ENCODE measurements at places on chromosomes 13 and 19.

DNA sequence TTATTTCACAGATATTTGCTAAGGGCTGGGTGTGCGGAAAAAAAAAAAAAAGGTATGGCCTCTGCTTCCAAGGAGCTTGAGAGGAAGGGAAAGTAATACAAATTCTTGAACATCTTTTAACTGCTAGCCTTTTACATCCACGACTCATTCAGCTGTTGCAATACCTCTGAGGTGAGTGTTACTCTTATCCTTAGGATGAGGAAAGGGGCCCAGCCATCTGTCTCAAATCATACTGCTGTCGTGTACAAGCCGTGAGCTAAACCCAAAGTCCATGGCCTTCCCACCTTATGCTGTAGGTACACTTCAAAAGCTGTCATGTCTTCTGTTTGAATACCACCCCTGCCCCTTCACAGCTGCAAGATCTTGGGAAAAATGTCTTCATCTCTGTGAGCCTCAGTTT is 146.8 kb downstream of the KCNRG start:
- no peak for DNase-seq

DNA sequence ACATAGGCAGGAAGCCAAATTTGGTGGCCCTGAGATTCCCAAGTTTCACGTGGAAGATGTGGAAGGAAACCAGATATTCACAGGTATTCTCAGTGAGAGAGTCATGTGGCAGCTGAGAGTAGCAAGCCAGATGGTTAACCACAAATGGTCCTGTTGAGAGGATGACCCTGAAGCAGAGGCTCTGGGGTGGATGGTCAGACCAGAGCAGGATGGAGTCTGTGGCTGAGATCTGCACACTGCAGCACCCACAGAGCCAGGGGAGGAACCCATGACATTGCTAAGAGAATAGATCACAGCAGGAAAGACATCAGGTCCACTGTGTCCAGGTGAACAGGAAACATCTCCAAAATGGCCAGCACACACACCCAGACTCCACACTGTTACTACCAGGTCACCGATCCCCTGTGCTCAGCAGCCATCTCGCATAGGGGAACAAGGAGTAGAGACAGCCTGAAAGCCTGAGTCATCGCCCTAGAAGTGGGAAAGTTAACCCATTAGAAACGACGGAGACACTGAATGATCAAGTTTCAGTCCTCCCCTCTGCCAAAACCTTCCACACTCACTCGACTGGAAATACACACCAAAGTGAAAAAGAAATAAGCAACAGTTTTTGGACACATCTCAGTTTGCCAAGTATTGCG is 160.0 kb downstream of the RBM26 start:
- DNase-seq, result no peak

DNA sequence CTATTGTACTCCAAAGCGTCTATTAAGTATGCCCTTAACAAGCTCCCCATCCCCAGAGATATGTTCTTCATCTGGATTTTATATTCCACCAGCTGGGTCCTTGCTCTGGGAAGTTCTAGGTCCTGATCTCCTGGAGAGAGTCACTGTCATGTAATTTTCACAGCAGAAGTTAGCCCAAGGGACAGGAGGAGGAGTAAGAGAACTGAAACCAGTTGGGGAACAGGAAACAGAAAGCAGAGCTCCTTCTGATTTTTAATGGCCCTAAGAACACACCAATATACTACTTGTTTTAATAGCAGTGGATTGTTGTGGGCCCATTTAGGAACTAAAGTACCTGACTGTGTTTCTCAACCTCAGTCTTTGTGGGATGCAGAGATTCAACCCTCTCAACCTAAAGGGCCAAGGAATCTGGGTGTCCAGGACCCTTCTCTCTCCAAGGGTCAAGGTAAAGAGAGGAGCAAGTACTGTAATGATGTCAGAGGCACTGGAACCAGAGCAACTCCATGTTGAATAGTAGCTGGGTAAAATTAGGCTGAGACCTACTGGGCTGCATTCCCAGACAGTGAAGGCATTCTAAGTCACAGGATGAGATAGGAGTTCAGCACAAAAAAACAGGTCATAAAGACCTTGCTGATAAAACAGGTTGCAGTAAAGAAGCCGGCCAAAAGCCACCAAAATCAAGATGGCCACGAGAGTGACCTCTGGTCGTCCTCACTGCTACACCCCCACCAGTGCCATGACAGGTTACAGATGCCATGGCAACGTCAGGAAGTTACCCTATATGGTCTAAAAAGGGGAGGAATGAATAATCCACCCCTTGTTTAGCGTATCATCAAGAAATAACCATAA is 8.1 kb upstream of the FPR3 start:
- DNase-seq, result no peak

DNA sequence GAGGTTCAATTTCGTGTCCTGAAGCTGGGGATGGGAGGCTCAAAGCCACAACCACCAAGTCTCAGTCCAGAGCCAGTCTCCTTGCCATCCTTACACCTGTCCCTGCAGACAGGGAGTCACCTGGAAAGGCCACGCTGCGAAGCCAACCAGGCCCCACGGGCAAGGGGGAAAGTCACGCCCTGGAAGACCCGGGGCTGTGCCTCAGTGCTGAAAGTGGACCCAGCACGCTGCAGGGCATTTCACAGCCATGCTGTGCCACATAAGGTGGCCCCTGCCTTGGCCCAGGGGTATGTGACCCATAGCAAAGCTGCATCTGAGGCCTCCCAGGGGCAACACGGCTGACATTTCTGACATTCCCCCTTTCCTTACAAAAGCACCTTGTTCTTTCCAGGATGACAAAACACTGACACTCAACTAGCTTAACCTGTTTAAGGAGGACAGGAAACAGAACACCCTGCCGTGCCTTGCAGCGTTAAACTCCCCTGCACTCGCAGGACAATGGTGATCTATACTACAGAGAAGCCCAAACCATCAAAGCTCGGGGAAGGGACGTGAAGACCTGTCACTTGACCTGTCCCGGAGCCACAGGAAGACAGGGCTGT is 14.8 kb downstream of the CHERP start:
- DNase-seq, result no peak

DNA sequence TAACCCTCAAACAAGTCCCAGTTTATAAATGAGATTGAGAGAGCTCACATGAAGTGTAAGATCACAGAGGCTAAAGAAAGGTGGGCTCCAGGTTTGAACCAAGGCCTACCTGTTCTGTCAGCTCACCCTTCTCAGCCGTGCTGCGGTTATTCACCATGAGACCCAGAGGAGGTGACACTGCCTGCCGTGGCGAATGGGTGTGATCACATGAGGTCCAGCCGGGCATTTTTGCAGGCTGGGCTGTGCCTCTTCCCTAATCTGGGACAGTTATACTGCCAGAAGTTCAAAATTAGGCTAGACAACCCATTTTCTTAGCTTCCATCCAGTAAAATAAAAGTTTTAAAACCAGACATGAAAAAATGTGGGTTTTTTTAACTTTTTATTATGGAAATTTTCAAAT is 146.8 kb downstream of the FOXO1 start:
- DNase-seq, result no peak

DNA sequence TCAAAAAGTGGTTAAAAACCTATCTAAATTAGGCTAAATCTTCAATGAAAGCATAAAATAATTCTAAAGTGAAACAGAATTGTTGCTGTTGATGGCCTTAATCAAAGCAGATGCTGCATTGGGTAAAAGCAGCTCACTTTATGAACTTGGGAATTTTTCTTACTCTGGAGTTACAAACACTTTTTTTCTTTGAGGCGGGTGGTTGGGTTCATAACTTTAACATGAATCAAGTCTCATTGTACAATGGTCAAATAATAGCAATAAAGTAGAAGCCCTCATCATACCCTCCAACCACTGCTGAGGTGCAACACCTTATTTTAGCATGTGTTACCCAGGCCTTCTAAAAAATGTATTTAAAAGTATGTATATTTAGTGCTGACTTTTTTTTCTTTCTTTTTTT is 29.1 kb downstream of the NUP58 start:
- no peak for DNase-seq

- DNase-seq, result no peak
Observed at GRCh38 chr13:23987331-23987894, 90.1 kb upstream of the C1QTNF9B start.
